ENCODE measurements at places on chromosomes 4 and X. TPM values are rescaled to one million over a fixed set of nuclear protein-coding genes. Genes with fewer than 3 reads are reported as not detected.

DNA sequence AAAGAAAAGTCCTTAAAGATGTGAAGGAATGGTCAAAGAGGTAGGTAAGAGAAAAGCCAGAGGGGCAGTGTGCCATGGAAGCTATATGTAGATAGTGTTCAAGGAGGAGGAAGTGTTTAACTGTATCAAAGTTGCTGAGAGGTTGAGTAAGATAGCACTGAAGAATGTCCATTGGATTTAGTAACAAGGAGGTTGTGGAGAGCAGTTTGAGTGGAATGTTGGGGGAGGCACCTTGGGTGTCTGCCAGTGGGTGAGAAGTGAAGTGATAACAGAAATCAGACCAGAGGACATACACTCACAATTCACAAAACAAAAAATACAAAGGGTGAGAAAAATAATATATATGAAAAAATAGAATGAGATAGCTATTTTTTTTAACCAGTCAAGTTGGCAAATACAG, 121.3 kb upstream of the AMOT start:
- H3K27ac ChIP-seq, result no peak overlapping the region
- H3K4me1 ChIP-seq, result no peaks in the 10 kb centered on the region
- DNase-seq, result no peak
- H3K27me3 ChIP-seq, result no peaks in the 10 kb centered on the region
- no peaks in the 10 kb centered on the region for H3K36me3 ChIP-seq
- no peak overlapping the region for H3K4me3 ChIP-seq

- peaks cover 2% of the 10 kb centered on the region for H3K27me3 ChIP-seq
- H3K4me1 ChIP-seq, result peaks cover 9% of the 10 kb centered on the region
- no peak for DNase-seq
Measured at GRCh38 chr4:108398316-108398715, 222.1 kb upstream of the RPL34 start.

DNA sequence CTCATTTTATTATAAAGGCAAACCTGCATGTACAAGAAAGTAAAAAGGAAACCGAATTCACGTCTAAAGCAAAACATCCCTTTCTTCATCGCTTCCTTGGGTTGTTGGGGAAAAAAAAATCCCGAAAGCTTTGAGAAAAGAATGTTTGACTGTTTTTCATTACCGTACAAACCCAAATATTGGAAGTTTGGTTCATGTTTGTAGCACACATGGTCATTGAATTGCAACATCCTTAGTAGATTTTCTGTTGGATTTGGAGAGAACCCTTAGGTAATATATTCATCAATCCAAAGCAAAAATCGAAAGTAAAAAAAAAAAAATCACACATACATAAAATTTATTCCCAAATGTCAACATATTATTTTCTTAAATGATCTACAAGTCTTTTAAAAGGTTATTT, 420.3 kb downstream of the MAPK10 start:
- no peak for DNase-seq
- no peak overlapping the region for H3K27ac ChIP-seq
- no peaks in the 10 kb centered on the region for H3K36me3 ChIP-seq
- no peak overlapping the region for H3K4me3 ChIP-seq

DNA sequence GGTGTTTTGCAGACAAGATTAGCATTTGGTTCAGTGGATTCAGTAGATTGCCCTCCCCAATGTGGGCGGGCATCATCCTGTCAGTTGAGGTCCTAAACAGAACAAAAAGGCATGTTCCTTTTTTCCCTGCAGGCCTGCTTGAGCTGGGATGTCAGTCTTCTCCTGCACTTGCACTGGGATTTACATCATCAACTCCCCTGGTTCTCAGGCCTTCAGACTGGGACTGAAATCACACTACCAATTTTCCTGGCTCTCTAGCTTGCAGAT, 278.9 kb upstream of the FTHL17 start:
- DNase-seq, result no peak
- no peak overlapping the region for H3K4me3 ChIP-seq
- no peak overlapping the region for H3K27ac ChIP-seq
- H3K27me3 ChIP-seq, result peaks cover 2% of the 10 kb centered on the region

GRCh38 chr4:184197536-184198082, 20.1 kb downstream of the ENPP6 start:
- H3K27ac ChIP-seq, result no peak overlapping the region
- no peak for DNase-seq
- H3K4me1 ChIP-seq, result no peaks in the 10 kb centered on the region
- no peak overlapping the region for H3K4me3 ChIP-seq

DNA sequence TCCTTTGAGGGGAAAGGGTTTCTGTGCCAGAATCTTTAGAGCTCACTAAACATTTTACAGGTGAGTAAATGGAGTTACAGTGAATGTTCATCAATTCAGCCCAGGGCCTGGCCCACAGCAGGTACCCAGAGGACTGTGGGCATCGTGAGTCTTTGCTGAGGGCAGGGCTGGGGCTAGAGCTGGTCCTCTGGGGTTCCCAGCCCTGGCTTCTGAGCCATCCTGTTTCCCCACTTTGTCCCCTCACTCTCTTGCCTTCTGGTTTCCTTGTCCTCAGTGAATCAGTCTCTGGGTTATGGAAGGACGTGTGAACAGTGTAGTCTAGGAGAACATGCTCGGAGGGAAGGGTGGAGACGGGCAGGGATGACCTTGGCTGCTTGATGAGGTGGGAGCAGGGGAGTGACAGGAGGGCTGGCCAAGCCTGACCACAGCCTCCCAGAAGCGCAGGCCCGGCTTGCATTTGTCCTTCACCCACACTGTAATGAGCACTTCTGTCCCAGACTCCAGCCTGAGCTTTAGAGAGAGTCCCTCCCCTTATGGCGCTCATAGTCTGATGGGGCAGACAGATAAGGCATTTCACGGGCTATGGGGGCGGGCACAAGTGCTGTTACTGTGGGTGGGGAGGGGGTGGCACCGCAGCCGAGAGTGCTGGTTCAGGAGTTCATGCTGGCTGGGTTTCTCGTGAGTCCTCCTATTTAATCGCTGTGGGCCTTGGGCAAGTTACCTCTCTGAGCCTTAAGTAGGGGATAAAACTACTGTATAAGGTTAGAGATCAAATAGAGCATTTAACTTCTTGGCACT, 17.3 kb downstream of the TBC1D14 start:
- peaks cover 80% of the 10 kb centered on the region for H3K4me1 ChIP-seq
- H3K36me3 ChIP-seq, result peaks cover 71% of the 10 kb centered on the region
- no peaks in the 10 kb centered on the region for H3K27me3 ChIP-seq
- peak overlapping the region; percentile 72 for H3K4me3 ChIP-seq
- peak overlapping the region; percentile 63 for H3K27ac ChIP-seq

DNA sequence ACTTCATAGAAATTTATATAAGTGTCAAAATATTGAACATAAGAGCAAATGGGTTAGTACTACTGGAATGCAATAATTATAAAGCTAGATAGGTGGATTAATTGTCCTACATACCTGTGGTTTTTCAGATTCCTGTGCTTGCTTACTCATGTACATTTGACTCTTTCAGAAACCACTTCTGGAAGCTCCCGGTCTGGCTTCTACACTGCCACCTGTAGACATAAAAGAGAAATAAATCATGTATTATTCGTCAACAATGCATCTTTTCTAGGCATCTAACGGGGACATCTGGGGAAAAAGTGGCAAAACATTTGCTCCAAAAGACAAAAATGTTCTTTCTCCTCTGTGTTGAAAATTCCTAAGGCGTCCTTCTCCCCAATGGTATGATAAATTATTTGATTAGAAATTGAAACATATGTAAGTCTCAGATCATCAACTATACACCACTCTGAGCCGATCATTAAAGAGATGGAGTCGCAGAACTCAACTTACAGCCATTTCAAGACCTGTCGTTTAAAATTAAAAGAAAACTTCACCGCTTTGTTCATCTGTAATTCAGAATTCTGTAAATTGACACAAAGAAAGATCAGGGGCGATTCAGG, 648.7 kb upstream of the DIPK2B start:
- no peak for DNase-seq
- peak overlapping the region; percentile 94 for H3K4me3 ChIP-seq
- no peaks in the 10 kb centered on the region for H3K27me3 ChIP-seq

The AFF1 gene
- 44.7 TPM for total RNA-seq

DNA sequence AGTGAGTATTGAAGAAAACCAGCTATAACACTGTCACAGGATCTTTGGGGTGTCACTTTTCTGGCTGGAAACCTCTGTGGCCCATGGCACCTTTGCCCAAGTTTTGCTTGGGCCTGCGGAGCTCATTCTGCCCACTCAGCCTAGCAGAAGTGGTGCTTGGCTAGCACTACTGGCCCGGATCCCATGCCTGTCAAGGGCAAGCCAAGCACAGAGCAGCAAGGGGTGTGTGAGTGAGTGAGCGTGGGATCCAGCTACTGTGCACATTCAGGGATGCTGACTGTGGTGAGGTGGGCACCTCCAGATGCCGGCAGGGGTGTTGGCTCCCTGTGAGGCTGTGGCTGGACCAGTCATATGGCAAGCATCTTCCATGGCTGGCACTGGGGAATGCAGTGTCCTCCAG, 55.4 kb upstream of the RASGEF1B start:
- no peaks in the 10 kb centered on the region for H3K27me3 ChIP-seq
- no peak for DNase-seq
- no peak overlapping the region for H3K27ac ChIP-seq
- no peak overlapping the region for H3K4me3 ChIP-seq

GRCh38 chr4:12734586-12734985, 749.6 kb downstream of the RAB28 start:
- no peaks in the 10 kb centered on the region for H3K27me3 ChIP-seq
- no peak overlapping the region for H3K27ac ChIP-seq
- H3K4me3 ChIP-seq, result no peak overlapping the region

The USP17L19 gene
- total RNA-seq, result not detected

- no peak for DNase-seq
- no peaks in the 10 kb centered on the region for H3K36me3 ChIP-seq
- no peaks in the 10 kb centered on the region for H3K27me3 ChIP-seq
Measured at GRCh38 chr4:14049946-14050345, 422.4 kb upstream of the BOD1L1 start.

- no peak overlapping the region for H3K27ac ChIP-seq
- H3K36me3 ChIP-seq, result no peaks in the 10 kb centered on the region
- no peaks in the 10 kb centered on the region for H3K27me3 ChIP-seq
- no peak for DNase-seq
Measured at GRCh38 chr4:57071326-57071725, 38.9 kb downstream of the IGFBP7 start.

The PDLIM3 gene
- total RNA-seq, result not detected

The SMIM31 gene
- not detected for total RNA-seq

- no peak for DNase-seq
- no peaks in the 10 kb centered on the region for H3K27me3 ChIP-seq
- no peaks in the 10 kb centered on the region for H3K4me1 ChIP-seq
- no peaks in the 10 kb centered on the region for H3K36me3 ChIP-seq
- H3K27ac ChIP-seq, result no peak overlapping the region
Measured at GRCh38 chr4:173697840-173698239, 167.8 kb upstream of the HAND2 start.

The CAMK2D gene
- 67.7 TPM for total RNA-seq

- H3K4me3 ChIP-seq, result no peak overlapping the region
- H3K27ac ChIP-seq, result no peak overlapping the region
- H3K4me1 ChIP-seq, result no peaks in the 10 kb centered on the region
- no peaks in the 10 kb centered on the region for H3K27me3 ChIP-seq
- H3K36me3 ChIP-seq, result no peaks in the 10 kb centered on the region
Measured at GRCh38 chr4:144809056-144809640, 163.2 kb downstream of the HHIP start.

The KLHL13 gene
- 0.20 TPM for total RNA-seq

DNA sequence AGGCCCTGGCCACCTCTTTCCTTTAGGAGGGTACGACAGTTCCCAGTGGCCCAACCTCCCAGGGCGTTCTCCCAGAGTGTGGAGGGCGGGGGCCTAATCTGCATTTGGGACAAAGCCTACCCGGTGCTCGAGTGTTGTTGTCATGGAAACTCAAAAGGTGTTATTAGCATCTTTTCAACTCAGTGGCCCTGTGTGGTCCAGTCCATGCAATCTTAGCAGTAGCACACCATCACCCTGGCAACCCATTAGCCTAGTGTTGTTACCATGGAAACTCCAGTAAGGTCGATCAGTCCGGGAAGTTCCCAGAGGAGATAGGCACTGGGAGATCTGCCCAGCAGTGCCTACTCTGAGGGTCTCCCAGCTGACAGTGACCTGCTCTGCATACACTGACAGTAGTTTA, 20.2 kb downstream of the APLN start:
- H3K4me1 ChIP-seq, result no peaks in the 10 kb centered on the region
- no peaks in the 10 kb centered on the region for H3K27me3 ChIP-seq
- no peak overlapping the region for H3K27ac ChIP-seq
- no peak for DNase-seq
- no peak overlapping the region for H3K4me3 ChIP-seq

The SGCB gene
- 14.4 TPM for total RNA-seq

The TAF7L gene
- total RNA-seq, result 0.36 TPM

GRCh38 chr4:15234116-15234855, 193.5 kb upstream of the C1QTNF7 start:
- peak overlapping the region; percentile 11 for H3K4me3 ChIP-seq
- peaks cover 38% of the 10 kb centered on the region for H3K4me1 ChIP-seq
- no peaks in the 10 kb centered on the region for H3K27me3 ChIP-seq

The CLDN22 gene
- total RNA-seq, result not detected

GRCh38 chr4:8336412-8337075, 67.0 kb downstream of the HTRA3 start:
- H3K4me3 ChIP-seq, result no peak overlapping the region
- no peak for DNase-seq
- no peaks in the 10 kb centered on the region for H3K4me1 ChIP-seq
- H3K36me3 ChIP-seq, result no peaks in the 10 kb centered on the region

DNA sequence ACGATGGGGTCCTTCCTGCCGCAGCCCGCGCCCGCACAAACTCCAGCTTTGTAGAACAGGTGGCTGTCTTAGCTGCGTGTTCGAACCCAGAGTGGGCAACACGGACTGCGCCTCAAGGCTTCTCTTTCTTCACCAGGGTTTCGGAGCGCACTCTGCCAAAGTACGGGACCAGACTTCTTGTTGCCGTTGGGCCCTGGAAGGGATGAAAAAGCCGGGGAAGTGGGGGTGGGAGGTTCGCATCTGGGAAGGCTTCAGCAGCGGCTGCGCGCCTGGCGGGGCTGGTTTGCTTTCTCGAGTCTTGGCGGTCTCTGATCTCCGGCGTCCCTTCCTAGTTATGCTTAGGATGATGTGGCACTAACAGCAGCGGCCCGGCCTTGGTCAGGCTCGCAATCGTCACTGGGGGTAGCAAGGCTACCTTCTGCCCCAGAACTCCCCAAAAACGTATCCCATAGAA, 673 bp downstream of the PARM1 start:
- no peaks in the 10 kb centered on the region for H3K36me3 ChIP-seq
- DNase-seq, result no peak
- H3K4me3 ChIP-seq, result peak overlapping the region; percentile 58
- H3K27me3 ChIP-seq, result peaks cover 54% of the 10 kb centered on the region
- H3K4me1 ChIP-seq, result no peaks in the 10 kb centered on the region

The CT45A3 gene
- total RNA-seq, result not detected

GRCh38 chr4:118346495-118346894, 6.3 kb downstream of the PRSS12 start:
- H3K27me3 ChIP-seq, result peaks cover 29% of the 10 kb centered on the region
- H3K36me3 ChIP-seq, result no peaks in the 10 kb centered on the region
- peaks cover 2% of the 10 kb centered on the region for H3K4me1 ChIP-seq
- no peak overlapping the region for H3K4me3 ChIP-seq
- DNase-seq, result no peak

DNA sequence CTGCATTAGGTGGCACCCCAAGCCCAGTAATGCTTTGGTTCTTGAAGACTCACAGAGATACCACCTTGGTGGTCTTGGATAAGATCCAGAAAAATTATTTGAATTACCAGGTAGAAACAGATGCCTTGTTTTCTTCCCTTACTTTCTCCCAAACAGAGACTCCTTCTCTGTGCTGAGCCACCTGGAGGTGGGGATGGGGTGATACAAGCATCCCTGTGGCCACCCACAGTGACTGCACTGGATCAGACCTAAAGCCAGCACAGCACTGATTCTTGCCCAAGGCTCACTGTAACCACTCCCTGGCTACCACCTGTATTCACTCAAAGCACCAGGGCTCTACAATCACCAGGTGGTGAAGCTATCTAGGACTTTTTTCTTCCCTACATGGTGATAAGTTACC, 156.8 kb downstream of the TEX13A start:
- no peaks in the 10 kb centered on the region for H3K4me1 ChIP-seq
- H3K36me3 ChIP-seq, result no peaks in the 10 kb centered on the region
- no peak overlapping the region for H3K27ac ChIP-seq
- no peaks in the 10 kb centered on the region for H3K27me3 ChIP-seq

The TCP11X2 gene
- not detected for total RNA-seq

Measured in activated T-helper 1 cell treated with anti-CD3 and anti-CD28 coated beads, Interleukin-12 subunit alpha, Interleukin-12 subunit beta, Interleukin-2, Interleukin-4 antibody, amounts not matched to agents 30 ng/mL and 10 ng/mL and 1 ng/mL, durations not matched to agents 14 hours and 24 hours and 36 hours (primary cell).